ENCODE measurements at places on chromosomes 6 and 20.

- DNase-seq, result no peak
These were observed 658.9 kb upstream of the NOX3 start for GRCh38 chr6:156114541-156114940.

GRCh38 chr6:3252369-3252768 is 6.4 kb upstream of the PSMG4 start:
- DNase-seq, result no peak

DNA sequence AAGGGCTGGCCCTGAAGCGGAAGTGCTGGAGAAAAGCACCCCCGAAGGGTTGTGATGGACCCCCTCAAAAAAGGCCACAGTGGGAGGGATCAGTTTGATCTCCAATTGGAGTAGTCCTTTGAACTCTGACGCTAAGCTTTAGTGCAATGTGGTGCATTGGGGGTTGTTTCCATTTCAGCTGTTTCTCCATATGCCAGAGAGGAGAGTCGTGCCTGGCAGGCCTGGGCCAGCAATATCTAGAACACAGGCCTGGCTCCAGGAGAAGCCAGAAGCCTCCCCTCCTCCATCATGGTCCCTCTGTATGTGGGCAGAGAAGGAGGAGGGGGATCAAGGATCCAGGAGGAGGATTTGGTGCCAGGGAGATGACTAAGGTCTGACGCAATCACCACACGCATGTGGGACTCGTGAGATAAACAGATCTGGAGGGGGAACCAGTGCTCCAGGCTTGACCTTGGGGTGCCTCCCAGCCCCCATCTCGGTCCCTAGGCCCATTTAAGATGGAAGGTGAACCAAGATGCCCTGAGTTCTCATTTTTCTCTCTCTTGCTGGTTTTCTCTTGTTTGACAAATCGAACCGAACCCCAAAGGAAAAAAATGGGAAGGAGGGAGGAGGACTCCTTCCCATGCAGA is 517.4 kb upstream of the JARID2 start:
- DNase-seq, result no peak

DNA sequence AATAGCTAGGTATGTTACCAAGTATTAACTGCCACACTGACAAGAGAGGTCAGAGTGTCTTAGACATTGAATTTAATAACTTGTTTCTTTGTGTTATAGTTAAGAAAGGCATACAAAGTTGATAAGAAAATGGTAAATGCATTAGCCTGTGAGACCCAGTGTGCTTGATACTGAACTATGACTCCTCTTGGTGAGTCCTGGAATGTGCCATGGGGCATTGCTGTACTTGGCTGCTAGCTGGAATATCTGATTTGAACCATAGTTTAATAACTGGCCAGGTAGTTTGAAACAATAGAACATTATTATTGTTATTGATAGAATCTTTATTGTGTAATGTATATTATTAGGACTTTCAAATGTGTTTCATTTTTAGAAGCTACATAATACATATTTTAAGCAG is 70.0 kb downstream of the ZFAND3 start:
- DNase-seq, result no peak

GRCh38 chr6:72621291-72622093 is at the start of gene KCNQ5:
Gene KCNQ5, plus strand, starts transcription at chr6:72622064.
- DNase-seq, result no peak

DNA sequence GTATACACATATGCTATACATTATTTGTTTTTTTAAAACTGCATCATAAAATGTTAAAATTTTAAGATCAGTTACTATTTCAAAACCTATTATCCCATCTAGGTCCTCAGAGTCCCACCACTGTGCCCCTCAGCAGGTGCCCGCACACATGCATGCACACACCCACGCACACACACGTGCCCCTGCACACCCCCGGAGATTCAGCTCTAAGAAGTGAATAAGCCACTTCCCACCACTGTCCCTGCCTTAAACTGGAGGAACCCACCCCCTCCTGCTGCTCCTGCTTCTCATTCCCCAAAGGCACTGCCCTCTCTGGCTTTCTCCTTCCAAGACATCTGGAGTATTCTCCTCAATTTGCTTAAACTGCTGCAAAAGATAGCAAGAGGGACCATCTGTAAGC is 5.4 kb upstream of the FAM210B start:
- DNase-seq, result no peak
